ENCODE measurements at places on chromosomes 1 and 21. TPM values are rescaled to one million over a fixed set of nuclear protein-coding genes. Genes with fewer than 3 reads are reported as not detected.

GRCh38 chr21:44578371-44579055 is 1.9 kb downstream of the KRTAP10-5 start:
- DNase-seq = no peak

GRCh38 chr1:80427881-80428280 is 1372.9 kb upstream of the ADGRL2 start:
- DNase-seq = no peak

DNA sequence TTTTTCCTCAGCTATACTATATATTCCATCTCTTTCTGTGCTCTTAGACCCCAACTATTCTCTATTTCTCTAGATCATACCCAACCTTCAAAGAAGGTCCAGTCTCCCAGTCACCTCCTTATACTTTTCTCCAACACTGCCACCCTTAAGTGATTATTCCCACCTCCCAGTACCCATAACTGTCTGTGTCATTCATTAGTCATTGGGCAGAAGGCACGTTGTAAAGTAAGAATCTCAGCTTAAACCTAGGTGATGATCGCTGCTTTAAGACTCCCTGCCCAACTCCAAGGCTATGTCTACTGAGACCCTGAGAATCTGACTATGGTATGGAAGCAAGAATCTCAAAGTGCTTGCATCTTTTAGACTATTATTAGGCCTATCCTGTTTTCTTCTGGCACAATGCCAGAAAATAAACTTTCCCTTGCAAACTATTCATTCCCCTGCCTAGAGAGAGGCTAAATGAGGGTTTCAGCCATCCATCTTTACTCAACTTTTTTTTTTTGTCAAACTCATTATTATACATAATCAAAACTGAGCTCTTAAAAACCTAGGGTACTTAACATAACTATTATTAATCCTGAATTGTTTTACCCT is 174.3 kb upstream of the DPT start:
- no peak for DNase-seq

GRCh38 chr1:21756393-21757089 is 26.4 kb downstream of the USP48 start:
- no peak for DNase-seq

GRCh38 chr1:58785442-58786058 is 1.7 kb upstream of the JUN start:
- no peak for DNase-seq

DNA sequence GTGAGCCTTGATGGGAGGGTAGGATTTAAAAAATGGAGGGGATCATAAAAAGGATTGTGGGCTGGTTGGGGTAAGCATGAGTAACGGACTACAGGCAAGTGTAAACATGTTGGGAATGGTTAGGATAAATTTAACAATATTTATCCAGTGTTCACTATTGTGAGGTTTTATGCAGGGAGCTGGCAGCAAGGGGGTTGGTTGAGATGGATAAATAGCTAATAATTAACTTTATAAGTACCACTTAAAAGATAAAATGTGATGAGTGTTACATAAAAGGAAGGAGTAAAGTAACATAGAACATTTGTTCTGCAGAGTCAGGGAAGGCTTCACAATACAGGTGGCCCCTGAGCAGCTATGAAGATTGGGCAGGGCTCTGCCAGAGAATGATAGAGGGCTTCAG is 109.0 kb downstream of the NGF start:
- no peak for DNase-seq

DNA sequence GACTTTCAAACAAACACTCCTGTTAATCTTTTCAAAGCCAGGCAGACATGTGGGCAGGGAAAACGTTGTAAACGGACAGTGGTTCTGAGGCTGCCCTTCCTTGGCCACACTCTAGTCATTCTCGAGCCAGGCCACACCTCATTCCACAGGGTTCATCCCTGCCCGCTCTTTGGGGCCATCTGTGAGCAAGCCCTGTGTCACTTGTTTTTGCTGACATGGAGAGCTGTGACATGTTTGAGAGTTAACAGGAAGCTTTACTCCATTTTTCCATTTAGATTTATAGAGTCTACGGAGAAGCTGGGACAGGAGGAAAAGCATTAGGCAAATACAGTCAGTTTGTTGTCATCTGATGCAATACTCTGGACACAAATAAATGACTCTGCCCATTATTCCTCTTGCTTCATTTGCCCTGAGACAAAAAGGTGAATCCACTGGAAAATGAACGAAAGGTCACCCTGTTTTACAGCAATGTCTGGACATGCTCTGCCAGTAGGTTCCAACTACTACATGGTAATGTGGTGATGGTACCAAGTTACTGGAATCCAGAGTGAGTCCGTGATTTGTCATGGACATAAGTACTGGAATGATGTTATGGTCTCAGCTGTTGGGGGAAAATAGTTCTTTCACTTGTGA is 126.9 kb downstream of the CLIC6 start:
- DNase-seq = no peak

- DNase-seq = no peak
Observed at GRCh38 chr1:201933840-201934430, 12.4 kb downstream of the LMOD1 start.

GRCh38 chr1:12302798-12303447 is 73.1 kb downstream of the VPS13D start:
- no peak for DNase-seq

- DNase-seq = no peak
Observed at GRCh38 chr1:238628110-238628509, 737.4 kb upstream of the ZP4 start.

- peak; percentile 86 for DNase-seq
Observed at GRCh38 chr1:110495926-110496600, 22.9 kb downstream of the KCNA10 start.

- DNase-seq = no peak
Observed at GRCh38 chr1:44847845-44848244, 4.8 kb upstream of the PTCH2 start.

GRCh38 chr1:54254055-54254454 is 54.1 kb downstream of the MRPL37 start:
- DNase-seq = no peak

- no peak for DNase-seq
Observed at GRCh38 chr21:46549650-46550049, 55.2 kb downstream of the S100B start.

- DNase-seq = no peak
Observed at GRCh38 chr1:242225767-242226573, 227.1 kb upstream of the MAP1LC3C start.

- peak; percentile 80 for DNase-seq
Observed at GRCh38 chr1:155277902-155278688, 832 bp downstream of the HCN3 start.

DNA sequence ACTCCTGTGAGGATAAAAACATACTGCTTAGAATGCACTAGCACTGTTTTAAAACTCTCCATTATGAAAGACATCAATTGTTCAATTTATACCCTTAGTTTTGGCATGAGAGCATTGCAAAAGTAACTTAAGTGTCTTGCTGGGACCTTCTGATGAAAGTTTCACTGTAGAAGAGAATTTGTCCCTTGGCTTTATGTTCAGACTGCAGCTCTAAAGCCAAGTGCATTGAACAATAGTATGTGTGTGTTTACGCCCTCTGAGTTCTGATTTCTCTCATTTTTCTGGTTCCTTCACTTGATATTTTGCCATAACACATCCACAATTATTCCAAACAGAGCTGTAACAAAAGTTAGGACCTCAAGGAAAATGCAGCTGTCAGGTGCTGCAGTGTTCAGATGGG is 474.6 kb downstream of the DISC1 start:
- no peak for DNase-seq

- DNase-seq = peak; percentile 27
Observed at GRCh38 chr1:57440096-57440495, 16.2 kb upstream of the DAB1 start.

DNA sequence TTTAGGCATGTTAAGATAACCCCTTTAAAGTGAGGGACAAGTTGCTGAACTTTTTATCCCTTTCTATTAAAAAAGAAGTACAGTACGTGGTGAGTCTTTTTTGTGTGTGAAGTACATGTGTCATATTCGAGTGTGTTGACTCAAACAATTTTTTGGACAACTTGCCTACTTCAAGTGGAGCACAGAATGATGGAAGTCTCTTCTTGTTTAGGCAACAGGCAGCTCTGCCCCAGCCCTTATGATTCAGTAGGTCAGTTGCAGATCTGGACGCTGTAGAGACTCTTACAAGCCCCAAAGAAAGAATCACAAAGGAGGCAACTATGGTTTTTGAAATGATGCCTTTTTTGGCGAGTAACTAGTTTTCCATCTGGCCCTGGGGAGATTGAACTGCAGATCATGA is 14.4 kb upstream of the ZFP69B start:
- no peak for DNase-seq

GRCh38 chr1:208231881-208232661 is 12.1 kb downstream of the PLXNA2 start:
- peak; percentile 58 for DNase-seq

DNA sequence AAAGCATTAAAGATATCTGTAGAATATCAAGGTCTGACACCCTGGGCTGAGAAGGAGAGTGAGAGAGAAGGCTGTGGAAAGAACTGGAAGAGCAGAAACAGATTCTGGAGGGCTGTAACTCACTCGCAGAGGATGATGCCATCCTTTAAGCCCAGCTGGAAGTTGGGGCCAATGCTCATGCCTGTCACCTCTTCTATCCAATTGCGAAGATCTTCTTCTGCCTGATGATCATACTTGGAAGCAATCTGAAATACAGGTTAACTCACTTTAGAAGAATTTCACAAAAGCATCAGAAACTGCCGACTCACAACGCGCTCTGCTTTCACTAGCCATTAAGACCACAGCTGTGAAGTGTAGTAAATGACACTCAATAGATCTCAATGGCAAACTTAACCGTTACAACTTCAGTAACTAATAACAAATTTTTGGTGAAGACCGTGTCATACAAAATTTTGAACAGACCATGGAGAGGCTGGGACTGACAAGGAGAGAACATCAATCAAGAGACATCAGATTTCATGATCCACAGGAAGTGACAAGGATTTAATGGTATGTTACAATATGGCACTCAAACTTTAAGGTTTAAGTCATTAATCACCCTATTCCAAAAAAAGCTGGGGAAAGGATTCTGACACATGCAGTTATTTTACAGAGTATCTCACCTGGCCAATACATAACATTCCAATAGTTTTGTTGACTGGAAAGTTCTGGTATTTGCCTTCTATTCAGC is 23.5 kb downstream of the CNN3 start:
- no peak for DNase-seq

GBP1 gene
- 7.4 TPM for polyA plus RNA-seq

SLC16A4 gene
- 5.2 TPM for polyA plus RNA-seq

LRRC39 gene
- polyA plus RNA-seq = 1.6 TPM

GIPC2 gene
- not detected for polyA plus RNA-seq

PRRX1 gene
- polyA plus RNA-seq = 356 TPM

SPRR4 gene
- polyA plus RNA-seq = not detected

PDPN gene
- not detected for polyA plus RNA-seq

AQP10 gene
- 0.02 TPM for polyA plus RNA-seq

ALPL gene
- 1.3 TPM for polyA plus RNA-seq

PDZK1IP1 gene
- not detected for polyA plus RNA-seq

SH2D2A gene
- polyA plus RNA-seq = not detected

HNRNPCL2 gene
- not detected for polyA plus RNA-seq

CELA3B gene
- polyA plus RNA-seq = not detected

Measured in SK-N-SH (cell line).